ENCODE measurements at places on chromosomes 5 and 9. TPM values are rescaled to one million over a fixed set of nuclear protein-coding genes. Genes with fewer than 3 reads are reported as not detected.

The FGF1 gene
- 2.0 TPM for total RNA-seq

The PHPT1 gene
- total RNA-seq: 144 TPM

The RPL37 gene
- 352 TPM for total RNA-seq

The DNAJA1 gene
- 77.1 TPM for total RNA-seq

The FAM78A gene
- total RNA-seq: 0.37 TPM

The GPR151 gene
- not detected for total RNA-seq

The PAIP1 gene
- 67.9 TPM for total RNA-seq

All from airway epithelial cell (primary cell).